Stimulated activated CD4-positive, alpha-beta T cell treated with anti-CD3 and anti-CD28 coated beads, Interleukin-15, amount 100 ng/mL, for 1 hour (primary cell): ENCODE measurements at places on chromosomes 1 and 21.

GRCh38 chr1:14300991-14301703 is 297.3 kb upstream of the KAZN start:
- DNase-seq = no peak

- DNase-seq = no peak
Observed at GRCh38 chr21:37149411-37149810, 76.4 kb downstream of the TTC3 start.

GRCh38 chr1:76786222-76786621 is 81.1 kb upstream of the ST6GALNAC5 start:
- DNase-seq = no peak

- no peak for DNase-seq
Observed at GRCh38 chr1:2530513-2531361, 674 bp upstream of the HES5 start.

DNA sequence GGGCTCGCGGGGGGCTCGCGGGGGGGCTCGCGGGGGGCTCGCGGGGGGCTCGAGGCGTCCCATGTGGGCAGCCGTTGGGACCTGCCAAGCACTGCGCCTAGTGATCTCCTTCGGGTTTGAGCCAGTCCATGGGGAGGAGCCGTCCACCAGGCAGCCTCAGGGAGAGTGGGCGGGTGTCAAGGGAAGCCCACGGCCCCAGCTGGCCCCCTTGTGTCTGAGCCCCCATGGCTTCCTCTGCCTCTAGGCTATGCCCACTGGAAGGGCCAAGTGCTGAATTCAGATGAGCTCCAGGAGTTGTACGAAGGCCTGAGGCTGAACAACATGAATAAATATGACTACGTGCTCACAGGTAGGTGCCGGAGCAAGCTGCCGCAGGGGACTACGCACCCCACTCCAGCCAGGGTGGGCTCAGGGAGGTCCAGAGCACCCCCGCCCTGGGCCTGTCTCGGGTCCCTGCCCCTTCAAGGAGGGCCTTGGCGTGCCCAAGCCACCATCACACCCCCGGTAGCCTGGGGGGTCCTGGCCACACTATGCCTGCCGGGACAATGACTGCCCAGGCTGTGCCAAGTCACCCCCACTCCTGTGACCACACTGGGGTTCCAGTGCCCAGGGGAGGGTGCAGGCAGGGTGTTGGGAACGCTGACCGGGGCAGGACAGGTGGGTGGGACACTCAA is 22.6 kb downstream of the PDXK start:
- no peak for DNase-seq

- DNase-seq = no peak
Observed at GRCh38 chr1:167991546-167991945, 54.7 kb upstream of the MPC2 start.

- peak; percentile 61 for DNase-seq
Observed at GRCh38 chr1:9724706-9725476, 73.4 kb downstream of the PIK3CD start.

GRCh38 chr21:40647706-40648105 is 199.3 kb downstream of the DSCAM start:
- DNase-seq = no peak

DNA sequence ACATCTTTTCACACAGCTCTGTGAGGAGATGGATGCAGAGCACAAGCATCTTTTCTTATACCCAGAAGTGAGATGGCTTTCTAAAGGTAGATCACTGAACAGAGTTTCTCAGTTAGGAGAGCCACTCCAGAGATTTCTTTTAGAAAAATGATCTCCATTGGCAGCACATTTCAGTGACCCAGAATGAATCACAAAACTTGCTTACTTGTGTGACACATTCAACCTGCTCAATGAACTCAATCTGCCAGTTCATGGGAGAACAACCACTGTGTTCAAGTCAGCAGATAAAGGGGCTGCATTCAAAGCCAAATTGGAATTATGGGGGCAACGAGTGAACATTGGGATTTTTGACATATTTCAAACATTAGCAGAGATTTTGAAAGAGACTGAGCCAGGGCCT is 78.3 kb downstream of the UCHL5 start:
- no peak for DNase-seq

GRCh38 chr1:227942716-227943261 is 4.9 kb downstream of the WNT9A start:
- no peak for DNase-seq

- DNase-seq = no peak
Observed at GRCh38 chr1:173342736-173343135, 134.4 kb upstream of the PRDX6 start.

GRCh38 chr1:20742671-20743070 is 10.2 kb upstream of the SH2D5 start:
- no peak for DNase-seq

DNA sequence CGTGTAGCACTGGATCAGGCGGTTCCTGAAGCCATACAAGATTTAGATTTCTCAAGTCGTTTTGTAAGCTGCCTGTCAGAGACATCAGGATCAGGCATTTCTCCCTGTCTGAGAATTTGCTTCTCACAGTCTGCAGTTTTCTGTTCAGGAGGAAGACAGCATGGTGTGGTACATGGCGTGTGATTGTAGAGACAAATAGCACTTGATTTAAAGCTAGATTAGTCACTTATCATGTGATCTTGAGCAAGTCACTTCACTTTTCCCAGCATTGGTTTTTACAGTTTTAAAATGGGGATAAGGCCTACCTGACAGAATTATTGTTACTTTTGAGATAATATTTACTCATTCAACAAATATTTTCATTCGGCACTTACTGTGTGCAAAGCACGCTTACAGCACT is 63.3 kb downstream of the AK4 start:
- DNase-seq = no peak

GRCh38 chr1:27388337-27389005 is 4.0 kb upstream of the GPR3 start:
- DNase-seq = peak; percentile 40

DNA sequence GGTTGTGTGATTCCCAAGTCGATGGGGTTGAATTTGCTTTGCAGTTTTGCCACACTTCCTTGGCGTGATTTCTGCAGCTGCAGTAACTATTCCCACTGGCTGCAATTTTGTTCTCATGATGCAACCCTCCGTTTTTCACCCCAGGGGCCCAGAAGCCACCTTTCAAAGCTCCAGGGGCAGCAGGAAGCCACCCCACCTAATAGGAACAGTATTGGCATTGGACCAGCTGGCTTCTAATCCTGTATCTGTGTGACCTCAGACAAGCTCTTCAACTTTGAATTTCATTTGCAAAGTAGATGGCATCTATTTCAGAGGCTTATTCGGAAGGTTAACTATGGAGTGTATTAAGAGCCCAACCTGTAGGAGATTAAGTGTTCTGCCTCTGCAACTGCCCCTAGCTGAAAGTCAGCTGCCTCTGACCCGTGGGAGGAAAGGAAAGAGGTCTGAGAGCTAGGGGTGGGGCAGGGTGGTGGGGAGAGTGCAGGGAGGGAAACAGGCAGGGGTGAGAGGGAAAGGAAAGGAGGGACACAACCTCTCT is 12.6 kb downstream of the C1orf115 start:
- DNase-seq = no peak

DNA sequence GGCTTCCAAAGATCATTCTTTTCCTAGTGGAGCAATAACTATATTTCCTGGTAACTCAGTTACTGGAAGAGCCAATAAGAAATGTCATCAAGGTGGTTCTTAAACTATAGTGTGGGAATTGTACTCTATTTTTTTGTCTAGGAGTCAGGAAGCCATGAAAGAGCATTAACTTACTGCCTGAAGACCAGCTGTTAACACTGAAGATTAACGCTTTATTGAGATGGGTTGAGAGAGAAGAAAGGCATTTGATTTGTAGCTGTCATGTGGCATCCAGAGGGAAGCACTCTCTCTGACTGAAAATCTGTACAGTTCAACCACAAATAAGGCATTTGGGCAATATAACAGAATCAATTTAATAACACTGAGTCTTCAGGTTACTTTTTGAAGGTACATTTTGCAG is 76.0 kb downstream of the DNM3 start:
- DNase-seq = no peak

GRCh38 chr1:79325705-79326104 is 319.2 kb upstream of the ADGRL4 start:
- DNase-seq = no peak

DNA sequence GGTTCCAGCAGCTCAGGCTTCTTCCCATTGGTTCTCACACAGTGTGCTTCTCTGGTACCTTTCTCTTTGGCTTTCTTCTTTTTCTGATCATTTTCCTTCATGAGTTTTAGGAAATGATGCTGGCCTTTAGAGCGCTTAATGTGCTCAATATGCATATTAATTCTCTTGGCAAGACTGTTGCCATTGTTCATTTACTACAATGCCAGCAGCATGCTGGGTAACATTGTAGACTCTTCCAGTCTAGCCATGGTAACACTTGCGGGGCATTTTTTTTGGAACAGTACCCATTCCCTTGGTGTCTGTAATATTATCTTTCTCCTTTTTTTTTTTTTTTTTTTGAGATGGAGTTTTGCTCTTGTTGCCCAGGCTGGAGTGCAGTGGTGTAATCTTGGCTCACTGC is 21.7 kb downstream of the UBE4B start:
- no peak for DNase-seq

DNA sequence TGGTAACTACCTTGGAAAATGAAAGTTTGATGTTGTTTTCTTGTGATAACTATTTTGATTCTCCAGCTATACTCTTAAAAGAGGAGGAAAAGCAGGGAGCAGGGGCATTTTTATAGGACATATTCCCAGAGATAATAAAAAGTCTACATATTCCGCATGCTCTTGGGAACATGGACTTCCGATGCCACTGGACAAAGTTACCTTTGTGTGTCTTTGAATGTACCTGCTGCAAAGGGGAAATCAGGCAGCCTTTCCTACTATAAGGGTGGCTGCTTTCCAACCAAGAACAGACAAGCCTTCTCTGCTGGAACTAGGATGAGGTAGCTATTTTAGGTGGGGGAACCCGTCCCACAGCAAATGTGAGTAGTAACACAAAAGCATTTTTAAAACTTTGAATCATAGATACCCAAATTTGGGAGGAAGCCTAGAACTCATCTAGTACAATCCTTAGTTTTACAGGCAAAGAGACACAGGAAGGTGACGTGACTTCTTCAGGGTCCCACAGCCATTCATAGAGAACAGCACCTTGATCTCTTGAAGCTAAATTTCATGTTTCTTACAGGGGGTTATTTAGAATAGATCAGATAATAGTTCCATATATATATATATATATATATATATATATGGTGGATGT is 179.9 kb downstream of the FASLG start:
- no peak for DNase-seq

DNA sequence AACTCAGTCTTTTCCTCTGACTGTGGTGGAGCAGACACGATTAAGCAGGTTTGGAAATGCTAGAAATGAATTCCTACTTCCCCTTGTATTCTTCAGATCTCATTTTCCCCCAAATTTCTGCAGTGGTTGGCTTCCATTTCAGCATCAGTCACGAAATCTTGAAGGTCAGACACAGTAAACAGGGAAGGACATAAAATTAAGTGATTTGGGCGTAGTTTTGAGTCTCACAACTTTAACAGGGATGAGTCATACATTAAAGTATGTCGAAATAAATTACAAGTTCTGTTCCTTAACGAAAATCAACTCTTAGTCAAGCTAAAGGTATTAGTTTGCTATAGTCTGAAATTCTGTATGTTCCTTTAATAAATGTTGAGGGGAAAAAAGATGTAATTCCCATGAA is 61.1 kb downstream of the HNRNPR start:
- DNase-seq = no peak

DNA sequence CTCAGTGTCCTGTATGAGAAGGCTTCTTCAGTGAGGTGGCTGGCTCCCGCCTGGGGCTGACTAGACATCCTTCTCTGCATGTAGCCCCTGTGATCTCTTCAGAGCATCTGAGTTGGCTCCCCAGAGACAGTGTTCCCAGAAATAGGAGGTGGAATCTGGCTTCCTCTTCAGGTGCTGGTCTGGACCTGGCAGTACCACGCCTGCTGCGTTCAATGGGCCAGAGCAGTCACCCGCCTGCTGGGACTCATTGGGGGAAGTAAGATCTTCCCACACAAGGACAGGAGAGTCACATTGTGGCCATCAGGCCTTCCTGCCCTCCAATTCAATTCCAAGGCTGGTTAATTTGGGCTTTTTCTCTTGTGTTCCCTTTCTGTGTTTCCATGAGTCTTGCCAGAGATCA is 51.0 kb downstream of the ADARB1 start:
- DNase-seq = no peak

GRCh38 chr1:238474263-238474662 is 583.5 kb upstream of the ZP4 start:
- no peak for DNase-seq

DNA sequence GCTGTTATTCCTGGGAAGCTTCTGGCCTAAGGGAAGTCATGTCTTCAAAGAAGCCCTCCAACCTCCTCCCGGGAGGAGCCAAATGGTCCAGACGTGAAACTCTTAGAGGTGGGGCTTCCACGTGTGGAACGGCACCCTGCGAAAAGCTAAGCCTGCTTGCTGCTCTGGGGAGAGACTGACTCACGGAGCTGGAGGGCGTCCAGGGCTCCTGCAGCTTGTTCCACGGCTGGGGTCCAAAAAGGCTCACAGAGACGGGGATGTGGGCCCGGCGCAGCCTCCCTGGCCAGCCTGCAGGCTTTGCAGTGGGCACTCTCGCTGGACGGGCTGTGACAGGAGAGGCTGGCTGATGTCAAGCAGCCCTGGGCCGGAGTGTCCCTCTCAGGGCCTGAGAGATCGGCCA is 105.1 kb downstream of the COLGALT2 start:
- no peak for DNase-seq

GRCh38 chr1:111218701-111219556 is 8.6 kb upstream of the CHI3L2 start:
- no peak for DNase-seq

DNA sequence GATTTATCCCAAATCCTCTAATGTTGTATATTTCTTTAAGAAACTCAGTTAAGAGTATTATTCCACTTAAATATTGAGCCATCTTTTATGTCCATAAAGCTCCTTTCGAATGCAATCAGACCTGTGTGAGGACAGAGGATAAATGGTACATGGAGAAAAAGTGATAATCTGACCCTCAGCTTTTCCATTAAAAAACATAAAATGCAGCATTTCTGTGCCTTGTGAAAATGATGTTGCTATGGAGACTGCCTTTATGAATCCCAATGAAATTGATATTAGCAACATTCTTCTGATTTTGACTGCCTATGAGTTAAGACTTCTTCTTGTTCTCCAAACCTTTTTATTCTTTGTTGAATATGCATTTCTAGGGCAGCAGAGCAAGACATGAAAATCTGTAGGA is 44.1 kb upstream of the CYYR1 start:
- no peak for DNase-seq

DNA sequence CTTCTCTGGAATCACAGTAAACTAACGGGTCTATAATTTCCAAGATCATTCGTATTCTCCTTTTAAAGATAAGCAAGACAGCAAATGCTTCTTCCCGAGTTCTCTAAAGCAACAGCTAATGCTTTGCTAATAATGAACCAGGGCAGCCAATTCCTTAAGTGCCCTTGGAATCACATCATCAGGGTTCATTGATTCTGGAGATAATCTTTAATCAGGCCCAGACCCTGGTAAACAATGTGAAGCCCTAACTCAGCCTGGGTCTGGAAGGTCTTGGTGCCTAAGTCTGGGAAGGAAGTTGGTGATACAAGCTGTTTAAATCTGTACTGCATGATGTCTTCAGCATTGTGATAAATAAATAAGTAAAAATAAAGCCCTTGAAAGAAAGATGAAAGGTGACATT is 18.4 kb downstream of the ERI3 start:
- no peak for DNase-seq

GRCh38 chr1:63743781-63744180 is 30.0 kb upstream of the ROR1 start:
- no peak for DNase-seq

GRCh38 chr1:46555826-46556619 is 4.6 kb upstream of the KNCN start:
- no peak for DNase-seq

GRCh38 chr21:33659568-33659949 is 17.3 kb downstream of the ITSN1 start:
- no peak for DNase-seq

- DNase-seq = peak; percentile 59
Observed at GRCh38 chr1:172699111-172699510, 40.2 kb downstream of the FASLG start.
